ENCODE measurements at places on chromosomes 5 and 9.

GRCh38 chr5:7214906-7215416 lies 181.0 kb upstream of the ADCY2 start:
- DNase-seq = no peak

- no peak for DNase-seq
Measured at GRCh38 chr5:139241139-139241538, 43.0 kb upstream of the SIL1 start.

GRCh38 chr5:66658516-66658915 lies 62.3 kb downstream of the MAST4 start:
- no peak for DNase-seq

GRCh38 chr9:38047301-38048251 lies 21.5 kb downstream of the SHB start:
- no peak for DNase-seq

DNA sequence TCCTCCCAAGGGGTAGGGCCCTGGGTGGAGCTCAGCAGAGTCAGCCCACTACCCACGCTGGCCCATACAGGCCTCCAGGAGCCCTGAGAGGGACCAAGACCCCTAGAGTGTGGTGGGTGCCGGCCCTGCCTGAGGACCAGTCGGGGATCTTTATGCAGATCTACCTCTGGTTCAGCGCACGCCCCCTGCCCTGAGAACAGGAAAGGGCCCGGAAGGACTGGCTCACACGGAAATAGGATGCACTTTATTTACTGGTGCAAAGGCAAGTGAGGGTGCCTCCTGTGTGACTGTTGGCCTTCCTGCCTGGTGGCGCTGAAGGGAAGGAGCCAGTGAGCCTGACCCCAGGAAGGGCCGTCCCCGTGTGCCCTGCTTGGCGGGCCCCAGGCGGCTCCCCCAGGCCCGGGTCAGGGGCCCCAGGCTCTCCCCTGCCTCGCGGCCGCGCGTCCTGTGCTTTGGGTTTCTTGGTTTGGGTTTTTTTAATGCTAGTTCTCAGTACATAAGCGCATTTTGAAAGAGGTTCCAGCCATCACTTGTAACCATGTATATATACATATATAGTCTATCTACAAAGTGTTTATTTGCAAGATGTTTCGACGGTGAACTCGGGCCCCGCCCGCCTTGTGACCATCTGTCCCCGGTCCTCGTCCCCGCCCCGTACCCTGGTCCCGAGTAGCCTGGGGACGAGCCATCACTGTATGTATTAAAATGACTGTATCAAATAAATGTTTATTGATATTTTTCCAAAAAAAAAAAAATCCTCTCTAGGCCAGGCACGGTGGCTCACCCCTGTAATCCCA lies 76.4 kb upstream of the ROR2 start:
- no peak for DNase-seq

Data from KG1 (cell line).